ENCODE measurements at places on chromosomes 6 and 20. TPM values are rescaled to one million over a fixed set of nuclear protein-coding genes. Genes with fewer than 3 reads are reported as not detected.

The TOMM34 gene
- 62.1 TPM for total RNA-seq

The BPIFB1 gene
- not detected for total RNA-seq

The SEL1L2 gene
- not detected for total RNA-seq

The RRAGD gene
- 6.3 TPM for total RNA-seq

The PPP1R3G gene
- 0.16 TPM for total RNA-seq

DNA sequence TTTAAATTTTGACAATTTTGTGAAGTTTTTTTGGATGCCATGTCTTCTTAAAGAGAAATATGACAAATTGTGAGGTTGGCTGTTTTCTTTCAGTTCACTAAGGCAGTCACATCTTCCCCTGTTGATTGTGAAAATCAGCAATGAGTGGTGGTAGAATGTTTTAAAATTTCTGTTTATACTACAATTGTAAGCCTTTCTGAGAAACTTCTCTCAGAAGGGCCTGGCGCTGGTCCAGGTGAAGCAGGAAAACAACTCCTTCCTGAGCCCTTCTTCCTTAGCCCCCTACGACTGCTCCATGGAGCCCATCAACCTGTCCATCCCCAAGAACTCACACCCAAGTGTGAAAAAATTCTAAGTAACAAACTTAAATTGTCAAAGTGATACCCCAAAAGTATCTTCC is 80.6 kb downstream of the SSR1 start:
- no peak for DNase-seq

DNA sequence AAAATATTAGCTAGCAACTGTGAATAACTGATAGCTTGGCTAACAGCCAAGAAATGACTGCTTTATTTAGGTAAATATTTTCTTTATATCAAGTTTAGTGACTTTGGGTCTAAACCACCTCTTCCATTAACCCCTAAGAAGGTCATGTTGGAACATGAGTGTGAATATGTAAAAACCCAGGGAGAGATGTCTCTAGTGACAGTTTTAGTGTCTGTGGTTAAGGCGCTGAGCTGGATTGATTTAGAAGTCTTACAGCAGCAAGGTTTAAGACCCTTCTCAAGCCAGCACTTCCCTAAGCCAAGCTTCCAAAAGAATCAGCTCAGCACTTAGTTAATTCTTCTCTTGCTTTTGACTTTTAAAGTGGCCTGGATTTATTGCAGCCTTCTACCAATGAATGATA is 11.4 kb upstream of the SIRT5 start:
- no peak for DNase-seq

DNA sequence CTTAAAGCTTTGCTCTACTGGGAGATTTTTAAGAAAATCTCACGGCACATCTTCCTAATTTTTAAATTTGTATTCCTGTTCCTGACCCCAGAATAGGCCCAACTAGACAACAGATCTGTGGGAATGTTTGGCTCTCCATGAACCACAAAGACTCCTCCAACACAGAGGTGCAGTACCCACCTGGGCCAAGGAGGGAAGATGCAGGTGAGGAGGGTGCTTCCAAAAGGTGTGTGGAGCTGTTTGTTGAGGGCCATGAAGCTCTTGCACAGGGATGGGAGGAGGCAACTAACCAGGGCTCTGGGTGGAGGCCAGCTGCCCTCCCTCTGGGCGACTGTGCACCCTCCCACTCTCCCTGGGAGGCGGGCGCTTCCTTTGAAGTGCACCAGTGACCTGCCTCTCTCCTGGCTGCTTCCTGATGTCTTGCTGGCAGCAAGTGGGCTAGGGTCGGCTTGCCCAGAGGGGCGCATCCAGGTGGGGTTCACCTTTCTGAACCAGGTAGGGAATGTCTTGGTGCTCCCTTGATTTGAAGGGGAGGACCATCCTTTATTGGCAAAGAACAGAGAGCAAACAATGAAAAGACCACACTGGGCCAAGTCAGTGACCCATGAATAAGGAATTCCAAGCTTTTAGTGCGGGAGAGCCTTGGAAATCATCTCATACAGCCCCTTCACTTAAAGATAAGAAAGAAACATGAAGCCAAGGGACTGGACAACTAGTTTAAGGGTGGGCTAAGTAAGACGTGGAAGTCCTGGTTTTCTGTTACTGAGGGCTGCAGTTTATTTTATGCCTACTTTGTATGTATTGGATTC is 76.0 kb downstream of the ANKRD6 start:
- no peak for DNase-seq

DNA sequence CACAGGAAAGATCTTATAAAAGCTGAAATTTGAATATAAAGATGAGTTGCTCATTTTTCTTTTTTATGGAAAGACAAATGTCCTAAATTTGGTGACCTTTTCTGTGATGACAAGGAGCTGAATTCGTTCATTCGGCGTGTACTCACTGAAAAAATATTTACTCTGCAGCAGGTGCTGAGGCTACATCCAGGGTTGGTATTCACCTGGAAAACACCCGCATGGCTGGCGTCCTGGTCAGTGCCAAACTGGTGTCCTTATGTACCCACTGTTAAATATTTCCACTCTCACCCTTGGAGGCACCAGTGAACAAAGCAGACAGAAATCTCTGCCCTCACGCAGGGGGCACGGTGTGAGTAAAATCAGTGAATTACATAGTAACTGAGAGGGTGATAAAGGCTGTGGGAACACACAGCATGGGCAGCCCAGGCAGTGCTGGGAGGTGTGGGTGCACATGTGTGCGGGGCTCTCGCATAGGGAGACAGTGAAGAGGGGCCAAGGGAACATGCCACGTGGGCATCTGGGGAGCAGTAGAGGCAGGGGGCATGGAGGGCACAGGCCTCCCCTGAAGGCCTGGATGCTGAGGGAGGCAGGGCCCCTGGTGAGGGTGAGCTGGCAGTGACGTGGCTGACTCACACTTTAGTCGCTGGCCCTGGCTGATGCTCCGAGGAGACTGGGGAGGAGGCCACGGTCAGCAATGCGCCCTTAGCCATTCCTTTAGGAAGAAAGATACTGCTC is 89.7 kb downstream of the INSM1 start:
- no peak for DNase-seq

DNA sequence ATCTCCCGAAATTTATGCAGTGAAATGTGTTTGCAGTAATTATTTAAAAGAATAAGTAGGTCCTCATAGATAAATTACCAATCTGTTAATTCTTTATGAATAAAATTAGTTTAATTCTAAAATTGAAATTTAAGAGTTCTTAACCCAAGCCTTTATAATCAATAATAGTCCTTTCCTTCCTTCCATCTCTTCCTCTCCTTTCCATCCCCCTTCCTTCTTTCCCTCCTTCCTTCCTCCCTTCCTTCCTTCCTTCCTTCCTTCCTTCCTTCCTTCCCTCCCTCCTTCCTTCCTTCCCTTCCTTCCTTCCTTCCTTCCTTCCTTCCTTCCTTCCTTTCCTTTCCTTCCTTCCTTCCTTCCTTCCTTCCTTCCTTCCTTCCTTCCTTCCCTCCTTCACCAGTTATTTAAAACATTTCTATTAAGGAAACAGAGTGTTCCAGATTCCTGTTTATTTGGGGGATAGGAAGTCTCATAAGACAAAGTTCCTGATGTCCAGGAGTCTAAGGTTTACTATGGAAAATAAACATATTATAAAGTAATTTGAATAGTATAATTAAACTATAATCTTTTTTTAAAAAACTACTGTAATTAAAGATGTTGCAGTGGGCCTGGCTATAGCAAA is 285.3 kb upstream of the NOX3 start:
- no peak for DNase-seq

DNA sequence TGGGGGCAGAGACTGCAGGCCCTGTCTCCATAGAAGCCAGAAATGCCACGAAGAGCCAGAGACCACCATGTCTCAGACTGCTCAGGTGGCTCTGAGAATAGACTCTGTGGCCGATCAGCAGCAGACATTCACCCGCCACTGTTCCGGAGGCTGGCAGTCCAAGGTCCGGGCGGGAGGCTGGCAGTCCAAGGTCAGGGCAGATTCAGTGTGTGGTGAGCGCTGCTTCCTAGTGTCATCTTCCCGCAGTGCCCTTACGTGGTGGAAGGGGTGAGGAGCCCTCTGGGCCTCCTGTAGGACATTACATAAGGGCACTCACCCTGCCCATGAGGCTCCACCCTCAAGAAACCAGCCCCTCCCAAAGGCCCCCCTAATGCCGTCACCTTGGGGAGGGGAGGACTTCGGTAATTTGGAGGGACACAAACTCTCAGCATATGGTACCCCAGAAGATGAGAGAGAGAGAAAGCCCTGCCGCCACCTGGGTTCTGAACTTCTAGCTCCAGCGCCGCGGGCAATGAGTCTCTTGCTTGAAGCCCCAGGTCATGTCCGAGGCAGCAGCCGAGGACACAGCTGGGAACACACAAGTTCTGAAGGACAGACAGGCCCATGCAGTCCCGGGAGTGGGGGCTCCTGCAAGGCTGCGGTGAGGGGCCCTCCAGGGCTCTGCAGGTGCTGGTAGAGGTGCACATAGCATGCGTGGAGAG is 36.4 kb downstream of the DACT2 start:
- DNase-seq, result no peak

- no peak for DNase-seq
Measured at GRCh38 chr6:170228946-170229310, 62.0 kb downstream of the DLL1 start.

DNA sequence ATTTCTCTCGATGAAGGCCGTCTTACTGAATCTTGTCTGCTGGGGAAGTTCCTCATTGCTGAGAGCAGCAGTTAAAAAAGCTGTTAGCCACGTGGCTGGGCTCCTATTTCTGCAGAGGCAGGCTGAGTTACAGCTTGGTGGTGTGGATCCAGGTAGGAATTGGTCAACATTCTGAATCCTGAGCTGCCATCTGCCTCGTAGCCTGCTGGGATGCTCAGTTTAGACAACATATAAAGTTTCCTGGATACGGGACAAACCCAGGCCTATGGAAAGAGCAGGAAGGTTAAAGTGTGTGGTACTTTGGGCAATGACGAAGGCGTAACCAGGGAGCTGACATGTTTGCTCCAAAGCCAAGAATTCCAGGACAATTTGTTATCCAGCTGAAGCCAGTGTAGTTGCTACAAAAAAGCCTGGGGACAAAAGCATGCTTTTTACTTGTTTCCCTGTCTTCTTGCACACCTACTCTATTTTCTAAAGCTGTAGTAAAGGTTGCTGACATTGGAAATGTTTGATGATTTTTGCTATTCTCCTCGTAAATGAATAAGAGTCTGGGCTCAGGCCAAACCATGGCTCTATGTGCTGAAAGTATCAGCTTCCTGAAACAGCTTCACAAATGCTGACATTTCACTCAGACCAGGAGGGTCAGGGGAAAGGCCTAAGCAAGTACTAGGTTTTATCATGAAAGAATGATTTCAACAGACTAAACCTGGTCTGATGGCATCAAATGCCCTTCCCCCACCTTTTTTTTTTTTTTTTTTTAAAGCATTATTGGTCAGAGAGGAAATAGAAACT is 12.4 kb upstream of the MYLK2 start:
- DNase-seq, result no peak

- DNase-seq, result no peak
Measured at GRCh38 chr6:118897386-118897785, 3.4 kb downstream of the ASF1A start.

Data from activated T-helper 2 cell treated with anti-CD3 and anti-CD28 coated beads, Interferon-gamma antibody, Interleukin-2, Interleukin-4, amounts not matched to agents 10 μg/mL and 5 μg/mL and 100 μg/mL, durations not matched to agents 14 hours and 24 hours and 36 hours (primary cell).